ENCODE measurements at places on chromosomes 5 and 9.

GRCh38 chr5:111268300-111268699 lies 44.1 kb downstream of the CAMK4 start:
- DNase-seq, result no peak

DNA sequence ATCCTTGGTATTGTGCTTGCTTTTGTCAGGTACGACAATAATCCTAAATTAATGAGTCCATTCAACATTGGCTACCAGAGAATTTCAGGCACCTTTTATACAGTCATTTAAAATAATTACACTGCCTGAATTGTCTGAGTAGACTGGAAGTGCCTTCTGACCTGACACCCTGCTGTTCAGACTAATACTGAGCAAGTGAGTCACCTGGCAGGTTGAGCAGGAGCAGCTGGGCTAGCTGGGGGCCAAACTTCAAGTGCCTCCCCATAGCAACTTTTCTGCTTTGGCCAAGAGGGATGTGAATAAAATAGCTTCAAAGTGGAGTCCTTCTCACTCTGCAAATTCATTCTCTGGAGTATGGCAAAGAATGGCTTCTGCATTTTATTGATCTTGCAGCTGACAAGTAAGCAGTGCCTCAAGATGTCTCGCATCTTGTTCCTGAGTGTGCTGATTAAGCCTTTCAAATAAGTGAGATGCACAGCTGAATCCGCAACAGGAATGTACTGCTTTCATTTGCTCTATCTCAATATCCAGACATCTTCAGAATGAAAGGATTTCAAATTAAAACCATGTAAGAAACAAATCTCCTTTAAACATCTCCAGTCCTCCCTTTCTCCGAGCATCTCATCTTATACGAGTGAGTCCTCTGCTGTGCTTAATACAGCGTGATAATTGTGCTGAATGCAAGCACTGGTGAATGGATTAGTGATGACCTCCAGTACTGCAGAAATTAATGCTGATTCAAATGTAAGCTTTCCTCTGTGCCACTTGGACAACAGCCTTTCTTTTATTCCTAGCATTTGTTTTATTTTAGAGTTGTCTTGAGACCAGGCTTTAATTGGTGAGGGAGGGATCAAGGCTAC lies 271.2 kb downstream of the EDIL3 start:
- peak; percentile 11 for DNase-seq

DNA sequence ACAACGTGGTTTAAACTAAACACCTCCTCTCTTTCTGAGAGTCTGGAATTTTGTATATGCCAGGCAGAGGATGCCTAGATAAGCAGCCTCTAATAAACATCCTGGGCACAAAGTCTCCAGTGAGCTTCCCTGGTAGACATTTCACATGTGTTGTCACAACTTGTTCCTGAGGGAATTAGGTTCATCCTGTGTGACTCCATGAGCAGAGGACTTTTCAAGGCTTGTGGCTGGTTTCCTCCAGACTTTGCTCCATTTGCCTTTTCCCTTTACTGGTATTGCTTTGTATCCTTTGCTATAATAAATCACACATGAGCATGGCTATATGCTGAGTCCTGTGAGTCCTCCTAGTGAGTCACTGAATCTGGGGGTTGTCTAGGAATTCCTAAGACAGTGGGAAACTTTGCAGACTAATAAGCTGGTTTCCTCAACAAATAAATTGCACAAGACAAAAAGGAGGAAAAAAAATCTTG lies 77.4 kb downstream of the NR2F1-AS1 start:
- peak; percentile 91 for DNase-seq

- no peak for DNase-seq
These were observed 15.6 kb upstream of the DAB2 start for GRCh38 chr5:39440192-39440957.

- DNase-seq, result no peak
These were observed 11.0 kb downstream of the SPATA9 start for GRCh38 chr5:95671826-95672225.

GRCh38 chr5:89440670-89441069 lies 557.7 kb upstream of the MEF2C start:
- no peak for DNase-seq

- DNase-seq, result no peak
These were observed 145.4 kb downstream of the GABBR2 start for GRCh38 chr9:98563212-98563907.

DNA sequence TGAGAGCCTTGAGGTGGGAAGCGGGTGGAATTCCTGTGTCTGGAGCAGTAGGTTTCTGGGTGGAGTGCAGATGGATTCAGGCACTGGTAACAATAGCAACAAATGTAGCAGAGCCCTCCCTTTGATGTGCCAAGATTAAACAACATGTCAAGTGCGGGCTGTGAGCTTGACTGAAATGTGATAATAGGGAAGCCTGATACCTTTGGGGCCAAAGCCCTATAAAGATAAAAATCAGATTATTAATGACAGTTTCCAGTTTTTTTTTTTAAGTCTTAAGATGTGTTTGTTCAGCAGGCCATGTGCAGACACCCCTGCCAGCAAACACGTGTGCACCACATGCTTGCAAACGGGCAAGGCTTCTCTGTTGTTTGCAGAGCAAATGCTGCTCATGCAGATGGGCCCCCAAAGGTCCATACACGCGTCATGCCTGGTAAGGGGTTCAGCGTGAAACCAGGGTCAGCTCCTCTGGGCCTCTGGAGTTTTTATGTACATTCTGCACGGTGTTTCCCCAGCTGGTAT lies 193.2 kb downstream of the GADD45G start:
- DNase-seq, result no peak

- peak; percentile 92 for DNase-seq
These were observed 14.8 kb upstream of the CEMIP2 start for GRCh38 chr9:71783120-71783523.

DNA sequence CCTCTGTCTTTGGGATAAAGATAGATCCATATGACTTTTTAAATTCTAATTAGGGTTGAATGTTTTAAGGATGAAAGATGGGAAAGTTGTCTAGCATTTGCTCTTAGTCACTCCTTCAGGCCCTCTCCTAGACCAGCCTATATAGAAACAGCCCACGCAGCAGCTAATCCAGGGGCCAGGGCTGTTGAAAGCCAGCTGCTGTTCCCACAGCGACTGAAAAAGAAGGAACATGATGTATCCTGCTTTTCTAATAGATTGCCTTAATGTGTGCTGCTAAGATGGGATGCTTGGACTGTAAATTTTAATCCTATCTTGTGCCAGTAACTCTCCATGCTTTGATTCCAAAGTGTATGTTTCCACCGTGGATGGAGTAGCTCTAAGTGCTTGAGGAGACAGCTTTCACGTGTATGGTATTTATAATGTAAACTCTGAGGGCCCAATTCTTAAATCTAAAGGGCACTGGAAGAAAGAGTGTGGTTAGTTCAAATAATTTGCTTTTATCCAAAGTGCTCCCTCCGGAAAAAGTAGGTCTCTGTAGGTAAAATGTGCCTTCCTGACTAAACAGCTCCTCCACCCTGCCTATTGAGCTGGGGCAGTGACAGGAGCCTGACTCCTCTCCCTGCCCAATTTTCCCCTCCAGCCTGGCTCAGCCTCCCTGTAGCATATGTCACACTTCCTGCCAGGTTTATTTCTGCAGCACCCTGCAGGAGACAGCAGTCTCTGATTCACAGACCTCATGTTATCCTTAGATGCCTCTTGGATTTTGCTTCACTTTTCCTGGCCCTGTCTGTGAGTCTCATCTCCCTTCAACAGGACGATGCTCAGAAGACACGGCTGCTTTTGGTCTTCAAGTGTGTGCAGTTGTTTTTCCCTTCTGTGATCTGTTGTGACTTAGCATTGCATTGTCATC lies 33.2 kb downstream of the SLC36A1 start:
- DNase-seq, result peak; percentile 56

GRCh38 chr5:113263545-113263944 lies 171.2 kb downstream of the TSSK1B start:
- DNase-seq, result no peak

DNA sequence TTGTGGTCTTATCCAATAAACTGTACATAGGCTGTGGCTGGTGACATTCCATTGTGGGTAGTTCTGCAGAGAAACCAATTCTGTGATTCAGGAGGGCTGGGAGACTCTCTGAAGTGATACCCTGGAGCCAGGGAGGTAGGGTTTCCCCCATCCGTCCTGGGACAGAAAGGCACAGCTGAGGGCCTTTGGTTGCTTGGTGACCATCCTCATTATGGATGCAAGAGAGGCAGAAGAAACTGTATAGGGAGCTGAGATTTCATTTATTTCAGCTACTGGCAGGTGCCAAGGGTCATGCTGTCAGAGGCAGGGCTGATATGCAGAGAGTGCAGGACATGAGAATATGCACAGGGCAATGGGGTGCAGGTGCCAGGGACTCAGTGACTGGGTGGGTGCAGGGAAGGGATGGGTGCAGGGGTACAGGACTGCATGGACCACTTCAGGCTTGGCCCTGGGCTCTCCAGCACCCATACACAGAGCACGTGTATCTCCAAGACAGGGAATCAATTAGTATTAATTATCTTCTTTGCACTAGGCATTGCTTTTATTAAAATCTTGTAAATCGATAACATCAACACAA lies 236.5 kb downstream of the ICE1 start:
- no peak for DNase-seq

- peak; percentile 67 for DNase-seq
These were observed 187.9 kb downstream of the MAN2A1 start for GRCh38 chr5:109877670-109878045.

DNA sequence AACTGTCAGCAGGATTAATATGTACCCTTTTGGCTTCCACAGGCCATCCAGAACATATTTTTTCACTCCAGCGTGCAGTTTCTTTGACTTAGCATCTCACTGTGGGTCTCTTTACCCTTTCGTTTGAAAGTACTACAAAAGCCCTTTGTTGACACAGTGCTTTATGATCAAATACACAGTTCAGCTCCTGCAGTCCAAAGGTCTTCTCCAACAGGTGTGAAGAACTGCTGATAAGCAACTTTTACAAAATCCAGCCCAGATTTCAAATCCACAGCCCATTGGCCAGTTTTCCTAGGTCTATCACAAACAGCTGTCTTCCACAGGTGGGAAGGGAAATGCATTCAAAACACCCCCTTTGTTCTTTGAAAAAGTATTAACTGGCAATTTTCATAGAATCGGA lies 54.8 kb downstream of the MYO10 start:
- no peak for DNase-seq

GRCh38 chr9:130857864-130858738 lies 23.0 kb downstream of the ABL1 start:
- no peak for DNase-seq

DNA sequence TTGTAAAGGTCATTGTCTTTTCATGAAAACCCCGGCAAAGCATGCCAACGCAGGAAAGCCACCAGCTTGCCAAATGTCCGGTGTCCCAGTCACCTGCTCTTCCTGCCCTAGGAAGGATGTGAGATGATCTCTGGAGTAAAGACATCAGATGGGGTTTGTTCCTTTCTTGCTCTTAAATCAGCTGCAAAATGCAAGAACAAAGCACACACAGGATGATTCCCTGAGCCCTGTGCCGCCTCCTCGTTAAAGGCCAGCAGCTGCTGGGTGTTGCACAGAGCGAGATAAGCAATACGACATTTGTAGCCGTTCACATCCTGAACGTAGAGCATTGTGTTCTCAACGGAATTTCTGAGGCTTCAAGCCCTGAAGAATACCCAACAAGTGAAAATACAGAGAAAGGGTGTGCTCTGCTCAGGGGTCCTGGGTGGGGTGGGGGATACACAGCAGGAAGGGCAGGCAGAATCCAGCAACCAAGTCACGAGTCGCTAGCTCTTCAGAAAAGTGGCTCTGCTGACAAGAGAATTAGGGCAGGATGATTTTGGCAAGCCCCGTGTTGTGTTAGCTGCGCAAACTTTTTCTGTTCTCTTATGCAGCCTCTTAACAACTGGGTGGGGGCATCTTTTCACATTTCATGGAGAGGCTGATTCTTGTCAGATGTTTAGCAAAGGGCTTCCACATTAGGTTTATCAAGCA lies 229.2 kb upstream of the MAP3K1 start:
- DNase-seq, result no peak

DNA sequence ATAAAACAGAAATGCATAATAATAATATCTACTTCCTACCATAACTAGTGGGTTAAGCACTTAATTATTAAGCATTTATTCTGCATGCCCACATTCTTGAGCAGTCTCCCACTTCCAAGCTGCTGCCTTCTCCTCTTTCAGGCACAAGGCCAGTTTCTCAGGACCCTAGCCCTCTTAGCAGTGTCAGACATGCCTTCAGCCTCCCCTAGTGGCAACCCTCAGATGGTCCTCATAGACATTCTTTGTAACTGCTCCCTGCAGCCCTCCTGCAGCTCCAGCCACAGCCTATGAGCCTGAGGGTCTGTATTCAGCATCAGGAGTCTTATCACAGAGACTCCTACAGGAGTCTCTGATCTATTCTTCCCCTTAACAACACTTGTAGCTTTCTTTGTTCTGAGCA lies 3.9 kb downstream of the IL9 start:
- DNase-seq, result no peak

- peak; percentile 57 for DNase-seq
These were observed at the start of gene PIP5KL1 for GRCh38 chr9:127930231-127931091. PIP5KL1 (minus strand) TSS chr9:127930777; CDS start chr9:127930752, 25 bp downstream.

GRCh38 chr5:34959323-34959722 lies 30.0 kb downstream of the DNAJC21 start:
- peak; percentile 70 for DNase-seq

GRCh38 chr5:10825897-10826644 lies 65.0 kb upstream of the DAP start:
- no peak for DNase-seq

DNA sequence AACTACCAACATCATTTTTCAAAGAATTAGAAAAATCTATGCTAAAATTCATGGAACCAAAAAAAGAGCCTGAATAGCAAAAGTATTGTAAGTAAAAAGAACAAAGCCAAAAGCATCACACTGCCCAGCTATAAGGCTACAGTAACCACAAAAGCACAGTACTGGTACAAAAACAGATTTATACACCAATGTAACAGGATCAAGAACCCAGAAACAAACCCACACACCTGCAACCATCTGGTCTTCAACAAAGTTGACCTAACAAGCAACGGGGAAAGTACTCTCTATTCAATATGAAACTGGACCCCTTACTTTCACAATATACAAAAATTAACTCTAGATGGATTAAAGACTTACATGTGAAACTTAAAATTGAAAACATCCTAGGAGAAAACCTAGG lies 94.2 kb upstream of the TARS1 start:
- DNase-seq, result no peak
